ENCODE measurements at places on chromosomes 11 and 22. TPM values are rescaled to one million over a fixed set of nuclear protein-coding genes. Genes with fewer than 3 reads are reported as not detected.

Gene CLCF1
- 4.7 TPM for total RNA-seq

DNA sequence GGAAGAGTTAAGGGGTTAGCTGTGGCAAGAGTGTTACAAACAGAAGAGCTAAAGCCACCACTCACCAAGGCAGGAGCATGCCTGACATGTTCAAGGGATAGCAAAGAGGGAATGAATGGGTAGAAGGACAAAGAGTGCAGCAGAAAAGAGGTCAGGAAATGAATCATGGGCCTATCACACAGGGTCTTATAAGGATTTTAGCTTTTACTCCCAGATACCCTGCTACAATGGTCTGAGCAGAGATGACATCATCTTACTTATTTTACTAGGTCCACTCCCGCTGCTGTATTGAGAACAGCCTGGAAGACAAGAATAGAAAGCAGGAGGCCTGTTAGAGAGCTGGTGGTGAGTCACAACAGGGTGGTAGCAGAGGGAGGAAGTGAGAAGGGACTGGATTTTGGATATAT is 9.8 kb downstream of the TRAF6 start:
- peak overlapping the region; percentile 4 for H3K27ac ChIP-seq
- H3K36me3 ChIP-seq: peaks cover 13% of the 10 kb centered on the region
- H3K27me3 ChIP-seq: no peaks in the 10 kb centered on the region
- H3K4me3 ChIP-seq: no peak overlapping the region
- no peak for DNase-seq

DNA sequence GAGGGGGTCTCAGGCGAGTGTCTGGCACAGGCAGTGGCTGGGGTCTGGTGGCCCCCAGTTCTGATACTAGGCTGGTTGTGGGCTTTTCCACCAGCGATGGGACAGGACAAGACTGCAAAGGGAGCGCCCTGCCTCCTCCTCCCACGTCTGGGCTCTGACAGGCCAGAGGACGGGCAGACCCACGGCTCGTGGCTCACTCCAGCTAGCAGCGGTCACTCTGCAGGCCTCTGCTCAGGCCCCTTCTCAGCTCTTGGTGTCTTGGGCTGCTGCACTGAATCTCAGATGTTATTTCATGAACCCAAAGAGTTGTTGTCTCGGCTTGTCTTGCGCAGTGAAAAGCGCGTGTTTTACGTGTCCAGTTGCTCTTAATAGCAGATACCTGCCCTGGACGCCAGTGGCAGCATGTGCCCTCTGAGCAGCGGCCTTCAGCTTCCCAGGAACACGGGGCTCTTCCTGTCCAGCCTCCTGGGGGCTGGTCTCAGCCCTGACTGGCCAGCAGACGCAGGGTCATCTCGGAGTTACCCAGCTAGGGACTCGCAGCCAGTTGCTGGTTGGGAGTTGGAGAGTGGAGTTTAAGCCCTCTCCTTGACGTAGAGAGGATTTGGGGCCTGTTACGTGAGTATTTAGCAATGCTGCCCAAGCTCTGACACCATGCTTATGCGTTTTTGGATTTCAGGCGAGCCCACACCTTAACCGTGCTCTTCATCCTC is 9.6 kb downstream of the PTDSS2 start:
- DNase-seq: no peak
- peaks cover 7% of the 10 kb centered on the region for H3K36me3 ChIP-seq
- no peaks in the 10 kb centered on the region for H3K27me3 ChIP-seq
- no peak overlapping the region for H3K27ac ChIP-seq

- peaks cover 25% of the 10 kb centered on the region for H3K4me1 ChIP-seq
- peaks cover 34% of the 10 kb centered on the region for H3K36me3 ChIP-seq
- DNase-seq: peak; percentile 47
- peak overlapping the region; percentile 100 for H3K27ac ChIP-seq
- H3K27me3 ChIP-seq: no peaks in the 10 kb centered on the region
- peak overlapping the region; percentile 100 for H3K4me3 ChIP-seq
Measured at GRCh38 chr22:37244922-37245722, 1.1 kb upstream of the RAC2 start.

DNA sequence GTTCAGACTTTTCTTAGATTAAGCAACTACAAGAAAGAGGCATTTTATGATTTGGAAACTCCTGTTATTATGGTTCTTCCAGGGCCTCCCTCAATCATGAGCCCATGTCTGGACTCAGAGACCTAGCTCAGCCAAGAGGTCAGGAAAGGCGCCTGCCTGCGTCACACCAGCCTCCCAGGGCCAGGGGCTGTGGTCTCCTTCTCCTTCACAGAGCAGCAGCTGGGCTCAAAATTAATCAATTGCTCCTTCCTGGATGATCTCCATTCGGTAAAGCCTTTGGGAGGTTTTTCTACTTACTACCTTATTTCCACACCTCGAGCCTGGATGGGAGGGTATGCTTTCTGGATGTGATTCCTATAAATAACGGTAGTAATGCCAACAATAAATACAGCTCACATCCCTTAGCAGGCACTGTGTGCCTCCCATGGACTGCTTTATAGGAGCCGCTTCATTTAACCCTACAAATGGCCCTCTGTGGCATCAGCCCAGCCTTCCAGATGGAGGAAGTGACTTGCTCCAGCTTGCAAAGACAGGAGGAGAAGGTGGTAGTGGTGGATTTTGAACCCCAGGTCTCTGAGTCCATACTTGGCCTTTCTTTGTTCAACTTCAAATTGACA is 1445.6 kb downstream of the TBC1D22A start:
- H3K4me1 ChIP-seq: no peaks in the 10 kb centered on the region
- no peaks in the 10 kb centered on the region for H3K36me3 ChIP-seq
- no peak overlapping the region for H3K4me3 ChIP-seq
- H3K27me3 ChIP-seq: no peaks in the 10 kb centered on the region
- no peak for DNase-seq
- H3K27ac ChIP-seq: no peak overlapping the region
